ENCODE measurements at places on chromosomes 7 and 10.

- DNase-seq: no peak
Measured at GRCh38 chr7:26880852-26881251, 16.5 kb upstream of the SKAP2 start.

GRCh38 chr7:22867003-22867402, 44.4 kb upstream of the TOMM7 start:
- DNase-seq: no peak

GRCh38 chr7:106050002-106050745, 61.9 kb downstream of the SYPL1 start:
- no peak for DNase-seq

- no peak for DNase-seq
Measured at GRCh38 chr10:76411729-76412435, 980.5 kb downstream of the LRMDA start.

GRCh38 chr10:132992433-132993215, 50.3 kb upstream of the CFAP46 start:
- DNase-seq: no peak

GRCh38 chr10:113423981-113424721, 128.7 kb upstream of the HABP2 start:
- no peak for DNase-seq

GRCh38 chr7:70188901-70189650, 590.8 kb downstream of the AUTS2 start:
- no peak for DNase-seq

GRCh38 chr7:101116898-101117297, 10.0 kb upstream of the SERPINE1 start:
- DNase-seq: no peak

DNA sequence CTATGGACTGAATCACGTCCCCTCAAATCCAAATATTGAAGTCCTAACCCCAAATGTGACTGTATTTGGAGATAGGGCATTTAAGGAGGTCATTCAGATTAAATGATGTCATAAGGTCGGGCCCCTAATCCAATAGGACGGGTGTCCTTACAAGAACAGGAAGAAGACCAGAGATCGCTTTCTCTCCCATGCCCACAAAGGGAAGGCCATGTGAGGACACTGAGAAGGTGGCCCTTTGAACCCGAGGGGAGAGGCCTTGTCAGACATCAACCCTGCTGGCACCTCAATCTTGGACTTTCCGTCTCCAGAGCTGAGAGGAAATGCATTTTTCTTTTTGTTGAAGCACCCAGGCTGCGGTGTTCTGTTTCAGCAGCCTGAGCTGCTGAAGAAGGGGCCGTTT, 72.3 kb upstream of the KLF6 start:
- no peak for DNase-seq

DNA sequence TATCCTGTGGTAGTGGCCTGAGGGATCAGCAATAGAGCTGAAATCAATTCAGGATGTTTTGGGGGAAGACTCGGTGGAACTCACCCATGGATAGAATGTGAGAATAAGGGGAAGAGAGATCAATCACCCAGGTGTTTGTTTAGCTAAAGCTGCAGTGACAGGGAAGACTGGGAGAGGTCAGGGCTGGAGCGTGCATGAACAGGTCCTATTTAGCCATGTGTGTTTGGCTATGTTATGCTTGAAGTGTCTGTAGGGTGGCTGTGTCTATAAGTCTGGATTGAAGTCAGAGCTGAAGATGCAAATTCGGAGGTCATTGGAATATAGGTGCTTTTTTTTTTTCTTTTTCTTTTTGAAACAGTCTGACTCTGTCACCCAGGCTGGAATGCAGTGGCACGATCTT, 4.6 kb downstream of the ATP6V1F start:
- no peak for DNase-seq

GRCh38 chr7:104584620-104585019, 256.2 kb downstream of the LHFPL3 start:
- DNase-seq: no peak

DNA sequence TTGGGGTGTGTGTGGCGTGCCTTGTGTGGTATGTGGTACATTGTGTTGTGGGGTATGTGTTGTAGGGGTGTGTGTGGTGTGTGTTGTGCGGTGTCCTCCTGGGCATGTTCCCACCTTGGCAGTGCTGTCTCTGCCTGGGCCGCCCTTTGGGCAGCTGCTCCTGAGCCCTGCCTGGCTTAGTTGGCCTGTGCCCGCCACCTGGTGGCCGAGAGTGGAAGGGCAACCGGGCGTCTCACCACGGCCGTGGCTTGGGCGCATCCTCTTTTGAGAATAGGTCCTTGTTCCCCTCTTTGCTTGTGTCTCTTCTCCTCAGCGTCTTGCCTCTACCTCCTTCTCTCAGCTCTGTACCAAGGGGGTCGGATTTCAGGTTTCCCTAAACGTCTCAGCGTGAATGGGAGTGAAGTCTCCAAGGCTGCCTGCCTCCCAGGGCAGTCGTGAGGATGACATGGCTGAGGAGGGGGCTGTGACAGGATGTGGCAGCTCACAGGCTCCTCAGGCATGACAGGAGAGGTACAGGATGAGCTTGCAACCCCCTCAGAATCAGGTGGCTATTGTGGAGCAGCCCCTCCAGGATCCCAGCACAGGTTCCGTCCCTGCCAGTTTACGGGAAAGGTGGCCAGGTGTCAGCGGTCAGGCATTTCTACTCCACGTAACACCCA, 98.4 kb upstream of the PODXL start:
- DNase-seq: peak; percentile 69

DNA sequence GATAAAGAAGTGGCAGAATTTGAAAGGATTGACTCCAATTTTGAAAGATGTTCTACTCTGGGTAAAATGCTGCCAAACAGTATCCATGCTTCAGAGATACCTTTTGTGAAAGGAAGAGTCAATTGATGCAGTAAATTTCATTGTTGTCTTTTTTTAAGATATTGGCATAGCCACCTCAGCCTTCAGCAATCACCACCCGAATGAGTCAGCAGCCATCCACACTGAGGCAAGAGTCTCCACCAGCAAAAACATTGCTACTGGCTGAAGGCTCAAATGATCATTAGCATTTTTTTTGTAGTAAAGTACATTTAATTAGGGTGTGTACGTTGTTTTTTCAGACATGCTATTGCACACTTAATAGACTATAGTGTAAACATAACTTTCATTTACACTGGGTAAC, 31.7 kb upstream of the CYP26C1 start:
- no peak for DNase-seq

- no peak for DNase-seq
Measured at GRCh38 chr7:18610331-18610948, 114.9 kb downstream of the HDAC9 start.

All from stimulated activated CD8-positive, alpha-beta memory T cell treated with anti-CD3 and anti-CD28 coated beads, Interleukin-4, amount 100 ng/mL, for 4 hours (primary cell).